Stimulated activated CD8-positive, alpha-beta memory T cell treated with anti-CD3 and anti-CD28 coated beads, Interleukin-7, amount 100 ng/mL, for 1 hour (primary cell): ENCODE measurements at places on chromosomes 6 and 20.

DNA sequence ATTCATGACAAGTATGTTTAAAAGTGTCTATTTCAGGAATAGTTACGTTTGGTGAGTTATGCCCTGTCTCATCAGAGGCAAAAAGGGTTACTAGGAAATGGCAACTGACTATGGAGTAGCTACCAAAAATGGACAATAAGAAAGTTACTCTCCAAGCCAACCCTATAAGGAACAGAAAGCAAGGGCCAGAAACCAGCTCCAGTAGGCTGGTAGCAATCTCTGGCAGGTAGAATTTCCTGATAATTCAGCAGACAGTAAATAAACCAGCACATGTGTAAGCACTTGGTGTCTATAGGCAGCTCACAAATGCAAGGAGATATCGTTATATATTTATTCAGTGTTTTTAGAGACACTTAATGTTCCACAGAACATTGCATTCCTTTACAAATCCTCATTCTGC, 20.3 kb downstream of the SOX4 start:
- no peak for DNase-seq

- no peak for DNase-seq
Observed at GRCh38 chr6:20180935-20181334, 31.3 kb downstream of the MBOAT1 start.

GRCh38 chr20:56758706-56759105, 129.6 kb downstream of the TFAP2C start:
- no peak for DNase-seq

DNA sequence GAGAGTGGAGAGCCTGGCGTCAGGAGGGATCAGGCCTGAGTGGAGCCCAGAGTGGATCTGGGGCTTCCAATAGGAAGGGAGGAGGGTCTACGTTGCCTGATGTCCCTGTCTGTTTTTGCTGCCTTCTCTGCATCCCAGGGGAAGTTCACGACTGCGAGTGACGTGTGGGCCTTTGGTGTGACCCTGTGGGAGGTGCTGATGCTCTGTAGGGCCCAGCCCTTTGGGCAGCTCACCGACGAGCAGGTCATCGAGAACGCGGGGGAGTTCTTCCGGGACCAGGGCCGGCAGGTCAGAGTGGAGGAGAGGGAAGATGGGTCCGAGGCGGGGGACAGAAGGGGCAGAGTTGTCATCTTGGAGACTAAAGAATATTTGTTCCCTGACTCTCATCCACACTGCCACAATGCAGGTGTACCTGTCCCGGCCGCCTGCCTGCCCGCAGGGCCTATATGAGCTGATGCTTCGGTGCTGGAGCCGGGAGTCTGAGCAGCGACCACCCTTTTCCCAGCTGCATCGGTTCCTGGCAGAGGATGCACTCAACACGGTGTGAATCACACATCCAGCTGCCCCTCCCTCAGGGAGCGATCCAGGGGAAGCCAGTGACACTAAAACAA, 9.2 kb upstream of the GTF2H4 start:
- DNase-seq = no peak

GRCh38 chr6:12474167-12475140, 184.3 kb downstream of the EDN1 start:
- DNase-seq = no peak

DNA sequence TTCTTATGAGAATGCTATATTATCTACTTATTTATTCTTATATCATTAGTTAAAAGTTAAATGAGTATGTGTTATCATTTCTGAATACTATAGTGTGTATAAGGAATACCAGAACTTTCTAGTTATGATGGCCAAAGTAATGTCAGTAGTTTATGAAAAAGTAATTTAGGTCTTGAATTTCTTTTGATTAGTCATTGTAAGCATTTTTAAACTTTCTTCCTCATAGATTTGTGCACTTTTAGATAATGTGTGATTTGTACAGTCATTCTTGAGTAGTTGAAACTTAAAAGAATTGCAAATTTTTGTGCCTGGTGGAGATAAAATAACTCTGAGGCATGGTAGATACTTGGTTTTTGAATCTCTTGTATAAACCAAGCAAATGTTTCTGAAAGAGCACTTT, 311.3 kb downstream of the CDKAL1 start:
- no peak for DNase-seq

DNA sequence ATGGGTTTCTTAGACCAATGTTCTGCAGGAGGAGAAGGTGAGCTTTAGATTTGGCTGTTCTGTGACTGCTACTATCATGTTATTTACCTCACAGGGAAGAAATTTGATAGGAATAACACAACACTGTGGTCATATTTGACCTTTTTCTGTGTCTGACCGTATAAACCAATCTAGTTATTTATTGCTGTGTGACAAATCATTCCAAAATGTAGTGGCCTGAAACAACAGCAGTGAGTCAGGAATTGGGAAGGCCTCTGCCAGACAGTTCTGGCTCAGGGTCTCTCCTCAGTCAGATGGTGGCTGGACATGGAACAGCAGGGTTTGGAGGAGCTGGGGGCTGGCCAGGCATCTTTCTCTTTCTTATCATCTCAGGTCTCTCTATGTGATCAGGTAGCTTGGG, 33.0 kb downstream of the RIPOR2 start:
- no peak for DNase-seq

DNA sequence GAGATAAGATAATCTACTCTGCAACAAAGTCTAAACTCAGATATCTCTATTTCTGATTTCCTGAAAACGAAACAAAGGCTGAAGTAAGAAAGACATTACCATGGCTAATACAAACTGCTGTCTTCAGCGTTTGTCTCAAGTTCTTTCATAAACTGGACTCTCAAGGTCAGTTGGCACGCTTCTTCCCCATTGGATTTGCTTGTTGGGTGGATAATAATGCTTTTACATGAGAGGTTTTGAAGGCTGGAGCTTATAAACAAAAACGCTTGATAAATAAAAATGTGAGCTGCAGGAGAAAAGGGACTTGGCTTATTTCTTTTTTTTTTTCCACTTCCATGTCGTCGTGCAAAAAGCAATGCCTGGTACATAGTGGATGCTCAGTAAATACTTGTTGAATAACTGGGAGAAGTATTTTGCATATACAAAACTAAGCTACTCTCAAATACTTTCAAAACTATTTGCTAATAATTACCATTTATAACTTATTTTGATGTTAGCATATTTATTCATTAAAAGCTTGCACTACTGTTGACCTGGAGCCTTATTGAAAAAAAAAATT, 65.7 kb upstream of the EEF1A1 start:
- DNase-seq = no peak

DNA sequence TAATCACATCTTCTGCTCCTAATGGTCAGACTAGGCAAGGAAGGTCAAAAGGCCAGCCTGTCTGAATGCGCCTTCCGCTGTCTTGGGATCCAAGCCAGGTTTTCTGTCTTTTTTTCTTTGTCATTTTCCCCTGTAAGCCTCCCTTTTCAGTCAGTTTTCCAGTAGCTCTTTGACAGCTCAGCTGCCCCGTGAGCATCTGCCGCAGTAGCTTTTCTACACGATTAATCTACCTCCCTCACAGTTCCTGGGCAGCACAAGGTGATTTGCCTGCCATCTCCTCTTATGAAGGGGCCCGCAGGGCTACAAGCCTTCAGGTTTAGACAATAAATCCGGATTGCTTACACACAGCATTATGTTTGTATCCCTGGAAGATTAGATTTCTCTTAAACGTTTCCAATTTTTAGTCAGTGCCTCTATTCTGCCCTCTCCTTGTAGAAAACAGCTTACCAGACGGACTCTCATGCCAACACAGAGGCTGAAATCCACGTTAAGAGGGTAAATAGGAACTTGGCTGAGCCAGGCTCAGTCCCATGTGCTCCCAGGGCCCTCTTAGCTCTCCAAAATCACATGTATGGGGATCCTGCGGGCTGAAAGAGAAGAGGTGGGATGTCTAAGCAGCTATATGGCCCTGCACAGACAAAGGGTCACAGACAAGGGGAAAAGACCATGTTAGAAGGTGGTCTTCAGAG, 77.2 kb downstream of the LY86 start:
- no peak for DNase-seq

DNA sequence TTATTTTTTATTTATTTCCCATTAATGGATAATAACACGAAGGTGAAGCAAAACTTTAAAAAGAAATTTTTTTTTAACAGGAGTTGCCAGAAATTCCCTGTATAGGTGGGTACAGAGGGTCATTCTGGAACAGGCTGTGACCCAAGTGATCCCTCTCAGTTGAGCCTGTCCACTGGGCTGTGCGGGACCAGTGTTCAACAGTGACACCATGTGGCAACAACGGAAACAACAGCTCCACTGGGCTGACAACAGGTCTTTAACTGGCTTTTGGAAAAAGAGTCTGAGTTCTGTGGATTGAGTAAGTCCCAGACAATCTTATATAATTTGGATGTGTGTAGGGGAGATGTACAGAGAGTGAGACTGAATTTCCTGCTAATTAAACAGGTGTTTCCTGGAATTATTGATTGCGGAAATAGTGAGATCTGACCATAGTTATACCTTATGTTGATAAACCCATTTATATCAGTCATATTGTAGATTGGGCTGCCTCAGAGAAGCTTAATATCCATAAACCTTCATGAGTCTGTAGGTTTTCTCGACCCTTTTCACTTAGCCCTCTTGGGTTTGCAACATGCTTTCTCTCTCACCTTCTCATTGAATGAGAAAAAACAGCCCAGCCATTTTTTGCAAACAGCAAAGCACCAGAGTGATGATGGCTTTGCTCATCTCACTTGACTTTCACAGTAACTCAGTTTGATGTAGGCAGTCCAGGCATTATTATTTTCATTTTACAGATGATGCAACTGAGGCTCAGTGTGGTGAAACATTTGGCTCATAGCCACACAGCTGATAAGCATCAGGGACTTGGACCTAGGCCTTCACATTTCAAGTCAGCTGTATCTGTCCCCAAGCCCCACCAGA, 17.5 kb downstream of the KIAA1755 start:
- no peak for DNase-seq

GRCh38 chr20:36658300-36658699, 12.3 kb upstream of the SLA2 start:
- DNase-seq = no peak

GRCh38 chr20:51506527-51507215, 35.8 kb downstream of the NFATC2 start:
- no peak for DNase-seq

DNA sequence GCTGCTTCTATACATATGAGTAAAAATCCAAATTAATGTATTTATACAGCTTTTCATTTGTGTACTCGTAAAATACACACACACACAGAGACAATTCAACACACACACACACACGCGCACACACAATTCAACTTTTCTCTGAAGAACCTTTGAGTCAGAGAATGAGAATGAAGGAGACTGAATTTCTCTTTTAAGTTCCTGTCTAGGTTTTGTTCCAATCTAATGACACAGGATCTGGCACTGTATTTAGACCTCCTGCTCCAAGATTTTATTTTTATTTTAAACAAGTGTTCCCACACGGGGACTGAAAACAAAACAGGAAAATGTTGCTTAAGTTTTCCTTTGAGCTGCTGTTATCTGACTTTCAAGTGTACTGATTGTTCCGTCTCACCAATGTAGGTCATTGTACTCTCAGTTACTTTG, 250.8 kb downstream of the LAMA2 start:
- DNase-seq = no peak

DNA sequence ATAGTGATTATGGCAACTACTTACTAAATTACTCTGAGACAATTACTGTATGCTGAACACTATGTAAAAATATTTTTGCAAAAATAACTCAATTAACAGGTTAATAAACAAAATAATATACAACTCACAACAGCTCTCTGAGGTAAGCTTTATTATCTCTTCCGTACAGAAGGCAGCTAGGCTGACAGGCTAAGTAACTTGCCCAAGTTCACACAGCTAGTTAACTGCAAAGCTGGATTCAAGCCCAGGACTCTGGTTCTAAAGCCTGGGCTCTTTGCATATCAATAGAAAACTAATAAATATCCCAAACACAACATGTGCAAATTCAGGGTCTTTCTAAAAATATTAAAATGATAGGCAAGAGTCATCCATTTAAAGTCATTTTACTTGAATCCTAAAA, 169.5 kb upstream of the BEND3 start:
- DNase-seq = no peak

DNA sequence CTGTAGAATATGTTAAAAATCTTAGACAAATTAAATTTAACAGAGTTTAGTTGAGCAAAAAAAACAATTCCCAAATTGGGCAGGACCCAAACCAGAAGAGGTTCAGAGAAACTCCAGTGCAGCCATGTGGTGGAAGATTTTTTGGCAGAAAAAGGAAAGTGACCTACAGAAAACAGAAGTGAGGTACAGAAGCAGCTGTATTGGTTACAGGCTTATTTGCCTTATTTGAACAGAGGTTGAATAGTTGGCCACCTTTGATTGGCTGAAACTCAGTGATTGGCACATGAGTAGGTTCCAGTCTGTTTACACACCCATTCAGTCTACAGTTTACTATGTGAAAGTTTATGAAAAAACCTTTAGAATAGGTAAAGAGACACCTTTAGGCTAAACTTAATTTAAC, 110.9 kb upstream of the LAMP5 start:
- no peak for DNase-seq

DNA sequence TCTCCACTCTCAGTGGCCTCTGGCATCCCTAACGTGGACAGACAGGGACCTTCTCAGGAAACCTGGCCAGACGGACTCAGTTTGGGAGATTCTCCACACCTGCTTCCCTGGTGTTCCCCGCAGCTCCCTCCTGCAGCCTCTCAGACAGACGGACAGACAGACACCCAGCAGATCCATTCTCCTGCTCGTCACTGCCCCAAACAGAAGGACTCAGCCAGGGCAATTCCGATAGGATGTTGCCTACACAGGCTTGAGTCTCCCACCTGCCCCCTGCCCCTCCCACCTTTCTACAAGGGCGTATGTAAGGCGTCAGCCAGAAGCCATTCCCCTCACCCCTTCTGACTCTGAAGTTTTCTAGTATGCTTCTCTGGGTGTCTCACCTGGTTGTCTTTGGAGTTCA, 428 bp downstream of the CCM2L start:
- DNase-seq = no peak

DNA sequence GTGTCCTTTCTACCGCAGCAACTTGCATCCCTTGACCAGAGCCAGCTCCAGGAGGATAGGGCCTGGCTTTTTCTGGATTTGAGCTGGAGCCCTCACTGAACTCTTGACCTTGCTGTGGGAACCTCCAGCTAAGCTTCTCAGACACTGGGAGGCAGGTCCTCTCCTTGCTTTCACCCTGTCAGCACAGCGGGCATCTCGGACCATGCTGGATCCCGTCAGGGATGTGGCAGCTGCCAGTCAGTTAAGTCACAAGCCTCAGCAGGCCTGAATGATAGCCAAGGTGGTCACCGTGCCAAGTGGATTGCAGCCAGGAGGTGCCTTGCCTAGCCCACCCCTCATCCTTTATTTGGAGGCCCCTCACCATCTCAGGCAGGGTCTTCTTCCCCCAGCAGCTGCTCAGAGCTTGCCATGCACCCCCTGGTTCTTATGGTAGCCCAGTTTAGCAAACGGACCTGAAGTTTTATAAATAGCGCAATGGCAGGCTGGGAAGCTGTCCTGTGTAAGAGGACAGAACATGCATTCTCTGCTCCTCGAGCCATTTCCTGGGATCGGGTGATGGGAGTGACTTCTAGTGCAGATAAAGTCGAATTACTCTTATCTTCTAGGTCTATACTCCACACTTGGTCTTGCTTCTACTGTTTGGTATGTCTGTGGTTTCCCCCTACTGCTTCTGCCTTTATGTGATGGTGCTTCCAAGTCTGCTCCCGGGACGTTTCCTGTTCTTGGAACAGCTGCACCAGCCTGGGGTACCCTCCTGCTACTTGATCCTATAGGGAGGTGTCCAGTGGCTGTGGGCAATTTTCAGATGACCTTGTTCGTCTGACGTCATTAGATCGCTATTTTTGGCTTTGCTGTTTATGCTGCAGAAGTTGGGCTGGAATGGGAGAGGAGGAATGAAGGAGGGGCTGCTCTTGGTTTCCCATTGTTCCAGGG, 7.1 kb upstream of the MYLK2 start:
- no peak for DNase-seq
